SJSA1 (cell line): ENCODE measurements at places on chromosomes 12 and 14.
A peak's percentile ranks its signal among the peaks of the same experiment; 100 is the strongest.

- no peak for DNase-seq
Measured at GRCh38 chr14:28057359-28058296, 709.0 kb upstream of the FOXG1 start.

- no peak for DNase-seq
Measured at GRCh38 chr14:89617481-89618329, 200.7 kb upstream of the FOXN3 start.

DNA sequence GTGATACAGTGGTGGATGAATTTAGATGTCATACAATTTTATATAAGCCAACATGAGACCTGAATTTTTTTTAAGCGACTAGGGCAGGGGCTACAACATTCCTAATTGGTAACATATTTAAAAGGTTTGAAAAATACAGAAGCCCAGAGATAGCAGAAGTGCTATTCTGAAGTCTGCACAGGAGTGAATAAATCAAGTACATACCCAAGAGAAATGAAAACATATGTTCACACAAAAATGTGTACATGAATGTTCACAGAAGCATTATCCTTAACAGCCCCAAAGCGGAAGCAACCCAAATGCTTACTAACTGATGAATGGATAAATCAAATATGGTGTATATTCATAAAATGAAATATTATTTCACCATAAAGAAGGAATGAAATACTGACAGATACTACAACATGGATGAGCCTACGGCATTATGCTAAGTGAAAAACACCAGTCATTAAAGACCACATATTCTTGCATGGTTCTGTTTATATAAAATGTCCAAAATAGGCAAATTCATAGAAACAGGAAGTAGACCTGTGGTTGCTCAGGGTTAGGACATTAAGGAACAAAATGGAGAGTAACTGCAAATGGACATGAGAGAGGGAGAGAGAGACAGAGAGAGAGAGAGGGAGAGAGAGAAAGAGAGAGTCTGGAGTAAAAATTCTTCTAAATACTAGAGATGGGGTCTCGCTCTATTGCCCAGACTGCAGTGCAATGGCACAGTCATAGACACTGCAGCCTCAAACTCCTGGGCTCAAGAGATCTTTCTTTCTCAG is 28.0 kb upstream of the GXYLT1 start:
- DNase-seq = no peak

DNA sequence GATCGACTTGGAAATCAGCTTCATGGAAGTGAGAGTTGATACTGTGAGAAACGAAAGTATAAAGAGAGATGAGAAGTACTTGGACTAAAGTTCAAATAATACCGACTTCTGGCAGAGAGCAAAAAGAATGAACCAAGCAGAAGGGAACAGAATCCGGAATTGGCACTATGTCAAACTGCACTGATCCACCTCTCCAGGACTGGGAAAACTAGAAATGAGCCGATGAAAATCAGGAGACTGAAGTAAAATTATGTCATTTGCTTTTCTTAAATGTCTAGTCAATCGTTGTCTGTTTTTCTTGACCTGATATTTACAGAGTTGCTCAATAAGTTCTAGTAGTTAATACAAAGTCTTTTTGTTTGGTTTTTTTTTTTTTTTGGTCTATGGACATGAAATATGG is 163.0 kb upstream of the FOXG1 start:
- DNase-seq = no peak

DNA sequence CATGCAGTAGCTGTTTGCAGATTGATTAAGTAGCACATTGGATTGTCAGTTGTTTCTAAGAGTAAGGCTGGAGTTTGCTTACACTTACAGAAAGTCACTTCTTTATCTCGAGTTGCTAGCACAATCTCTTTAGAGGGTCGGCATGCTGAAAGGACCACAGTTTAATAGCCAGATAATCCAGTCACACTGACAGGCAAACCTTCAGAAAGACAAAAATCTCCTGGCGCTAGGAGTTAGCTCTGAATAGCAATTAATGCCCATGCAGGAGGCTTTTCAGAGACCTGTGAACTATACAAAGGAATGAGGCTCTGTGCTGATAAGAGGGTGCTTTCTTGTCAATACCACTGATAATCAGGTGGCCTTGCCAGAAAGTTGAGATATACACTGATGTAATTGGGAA is 1043.0 kb downstream of the AACS start:
- DNase-seq = no peak

- no peak for DNase-seq
Measured at GRCh38 chr12:121628037-121628436, 1.7 kb downstream of the ORAI1 start.

DNA sequence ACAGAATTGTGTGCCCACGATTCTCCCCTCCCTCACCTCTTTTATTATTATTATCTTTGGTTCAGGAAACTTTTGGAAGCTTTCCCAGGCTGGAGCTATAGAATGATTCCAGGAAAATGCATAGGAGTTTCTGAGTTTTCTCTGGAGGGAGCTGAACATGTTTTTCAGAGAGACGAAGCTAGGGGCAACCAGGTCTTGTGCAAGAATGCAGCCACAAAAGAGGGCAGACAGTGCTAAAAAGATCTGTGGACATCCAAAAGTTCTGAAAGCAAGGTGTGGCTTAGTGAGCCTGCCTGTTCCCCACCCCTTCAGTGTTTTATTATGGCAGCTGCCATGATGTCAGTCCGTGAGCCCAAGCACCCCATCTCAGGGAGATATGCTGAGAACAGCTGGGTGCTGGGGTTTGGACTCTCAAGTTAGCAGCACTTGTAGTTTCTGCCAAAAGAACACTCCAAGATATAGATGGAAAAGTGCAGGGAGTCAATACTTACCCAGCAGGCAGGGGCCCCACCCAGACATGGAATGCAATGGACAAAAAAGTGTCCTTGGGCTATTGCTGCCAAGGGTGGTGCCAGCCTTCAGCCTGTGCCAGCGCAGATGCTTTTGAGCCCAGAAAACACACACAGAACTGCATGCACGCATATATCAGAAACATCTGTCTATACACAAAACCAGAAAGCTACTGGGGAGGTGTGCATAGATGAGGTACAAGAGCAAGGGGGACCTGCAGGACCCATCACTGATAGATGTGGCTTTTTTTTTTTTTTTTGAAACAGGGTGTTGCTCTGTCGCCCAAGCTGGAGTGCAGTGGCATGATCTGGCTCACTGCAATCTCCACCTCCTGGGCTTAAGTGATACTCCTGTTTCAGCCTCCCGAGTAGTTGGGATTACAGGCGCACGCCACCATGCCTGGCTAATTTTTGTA is 17.0 kb upstream of the IRF2BPL start:
- no peak for DNase-seq

DNA sequence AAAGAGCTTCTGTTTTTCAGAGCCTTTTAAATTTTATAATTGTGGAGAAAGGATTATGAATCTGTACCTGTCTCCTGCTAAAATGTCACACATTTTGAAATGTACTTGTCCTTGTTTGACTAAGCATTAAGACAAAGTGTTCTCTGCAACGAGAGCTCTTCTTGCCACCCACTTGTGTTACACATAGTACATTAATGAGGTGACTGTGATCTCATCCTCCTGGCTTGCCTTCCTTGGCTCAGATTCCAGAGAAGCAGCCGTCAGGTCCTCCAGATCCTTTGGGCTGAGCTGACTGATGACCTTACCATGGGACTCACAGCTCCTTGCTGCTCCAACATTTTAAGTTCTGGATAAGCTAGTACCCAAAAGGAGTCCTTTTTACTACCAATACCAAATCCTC is 81.4 kb downstream of the BBS10 start:
- DNase-seq = peak; percentile 38

DNA sequence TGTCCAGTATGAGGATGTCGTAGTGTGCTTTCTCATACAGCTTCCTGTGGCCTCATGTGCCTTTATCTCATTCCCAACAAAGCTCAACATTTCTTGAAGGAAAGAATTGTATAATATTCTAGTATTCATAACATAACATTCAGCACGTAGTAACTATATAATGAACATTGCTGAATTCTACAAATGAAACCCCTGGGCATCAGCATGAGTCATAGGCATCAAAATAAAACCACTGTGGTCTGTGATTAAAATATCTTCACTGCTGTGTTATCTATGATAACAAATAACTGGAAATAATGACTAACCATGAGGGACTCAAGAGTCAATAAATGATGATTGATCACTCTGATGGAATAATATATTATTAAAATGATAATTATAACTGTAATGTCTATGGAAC is 255.2 kb downstream of the EMP1 start:
- DNase-seq = no peak

DNA sequence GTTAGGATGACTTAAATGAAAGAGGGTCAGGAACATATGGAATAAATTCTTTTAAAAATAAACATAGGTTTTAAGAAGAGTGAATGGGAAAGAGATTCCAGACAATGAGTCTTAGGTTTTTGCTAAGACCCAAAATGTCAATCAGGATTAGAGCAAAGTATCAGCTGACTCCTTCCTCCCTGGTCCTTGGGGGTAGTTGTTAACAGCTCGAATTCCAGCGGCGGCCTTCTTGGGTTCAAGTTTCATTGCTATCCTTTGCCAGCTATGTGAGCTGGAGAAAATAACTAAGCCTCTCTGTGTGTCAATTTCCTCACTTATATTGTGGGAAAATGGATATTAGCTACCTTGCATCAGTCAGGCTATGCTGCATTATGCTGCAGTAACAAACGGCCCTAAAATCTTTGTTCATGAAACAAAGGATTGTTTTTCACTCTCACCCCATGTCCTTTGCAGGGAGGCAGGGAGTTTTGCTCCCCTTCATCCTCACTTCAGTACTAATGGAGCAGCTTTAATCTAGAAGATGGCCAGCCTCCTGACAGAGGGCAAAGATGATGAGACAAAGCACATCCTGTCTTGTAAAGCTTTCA is 83.8 kb upstream of the RFLNA start:
- no peak for DNase-seq

DNA sequence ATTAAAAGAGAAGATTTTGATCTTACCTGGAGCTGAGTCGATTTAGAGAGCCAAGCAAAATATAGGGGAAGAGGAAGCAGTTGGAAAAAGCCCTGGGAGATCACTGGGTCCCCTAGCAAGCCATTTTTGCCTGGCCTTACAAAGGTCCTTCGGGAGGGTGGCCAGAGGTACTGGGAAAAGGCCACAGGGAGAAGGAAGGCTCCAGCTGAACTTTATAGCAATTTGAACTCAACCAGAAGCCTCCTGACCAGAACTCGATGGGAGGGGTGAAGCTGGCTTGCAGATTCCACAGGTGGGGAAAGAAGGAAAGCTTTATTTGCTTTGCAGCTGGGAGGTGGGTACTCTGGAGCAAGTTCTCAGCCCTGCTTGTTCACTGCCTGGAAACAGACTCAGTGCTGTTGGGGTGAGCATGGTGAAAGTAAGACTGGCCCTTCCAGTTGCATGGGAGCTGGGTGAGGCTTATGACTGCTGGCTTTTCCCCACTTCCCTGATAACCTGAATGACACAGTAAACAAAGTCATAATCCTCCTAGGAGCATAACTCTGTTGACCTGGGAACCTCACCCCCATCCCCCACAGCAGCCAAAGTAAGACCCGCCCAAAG is 855.8 kb downstream of the FSCB start:
- no peak for DNase-seq

- DNase-seq = peak; percentile 92
Measured at GRCh38 chr14:80215756-80216581, 4.7 kb upstream of the DIO2 start.

GRCh38 chr12:41924111-41924510 is 220.6 kb downstream of the GXYLT1 start:
- no peak for DNase-seq

DNA sequence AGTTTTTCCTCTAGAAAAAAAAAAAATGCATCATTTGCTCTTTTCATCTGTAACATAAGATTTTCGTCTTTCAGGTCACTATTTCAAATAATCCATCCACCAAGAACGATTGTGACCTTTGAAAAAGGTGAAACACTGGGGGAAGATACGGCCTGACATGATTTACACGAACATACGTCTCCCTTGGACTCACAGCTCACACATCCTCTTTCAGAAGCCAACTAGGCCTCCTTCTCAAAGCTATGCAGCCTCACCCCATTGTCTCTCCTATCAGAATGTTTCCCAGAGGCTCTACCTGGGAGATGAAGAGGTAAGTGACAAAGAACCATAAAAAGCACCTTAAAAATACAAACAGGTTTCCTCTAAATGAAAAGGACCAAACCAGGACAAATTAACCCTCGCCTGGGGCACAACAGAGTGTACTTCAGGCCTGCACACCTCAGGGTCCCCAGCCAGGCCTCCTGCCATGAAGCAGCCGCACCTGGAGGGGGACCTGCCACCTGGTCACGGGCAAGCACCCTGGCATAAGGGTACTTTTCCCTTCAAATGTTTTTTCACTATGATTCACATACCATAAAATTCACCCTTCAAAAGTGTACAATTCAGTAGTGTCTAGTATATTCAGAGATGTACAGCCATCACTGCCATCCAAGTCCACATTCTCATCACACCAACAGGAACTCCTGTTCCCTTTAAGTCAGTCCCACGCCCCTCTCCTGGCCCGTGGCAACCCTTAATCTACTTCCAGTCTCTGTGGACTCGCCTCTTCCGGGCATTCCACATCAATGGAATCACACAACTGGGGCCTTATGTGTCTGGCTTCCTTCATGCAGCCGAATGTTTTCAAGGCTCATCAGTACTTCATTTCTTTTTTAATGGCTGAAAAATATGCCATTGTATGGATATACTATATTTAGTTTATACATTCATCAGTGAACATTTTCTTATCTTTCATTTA is 5.4 kb downstream of the SLC15A4 start:
- no peak for DNase-seq

DNA sequence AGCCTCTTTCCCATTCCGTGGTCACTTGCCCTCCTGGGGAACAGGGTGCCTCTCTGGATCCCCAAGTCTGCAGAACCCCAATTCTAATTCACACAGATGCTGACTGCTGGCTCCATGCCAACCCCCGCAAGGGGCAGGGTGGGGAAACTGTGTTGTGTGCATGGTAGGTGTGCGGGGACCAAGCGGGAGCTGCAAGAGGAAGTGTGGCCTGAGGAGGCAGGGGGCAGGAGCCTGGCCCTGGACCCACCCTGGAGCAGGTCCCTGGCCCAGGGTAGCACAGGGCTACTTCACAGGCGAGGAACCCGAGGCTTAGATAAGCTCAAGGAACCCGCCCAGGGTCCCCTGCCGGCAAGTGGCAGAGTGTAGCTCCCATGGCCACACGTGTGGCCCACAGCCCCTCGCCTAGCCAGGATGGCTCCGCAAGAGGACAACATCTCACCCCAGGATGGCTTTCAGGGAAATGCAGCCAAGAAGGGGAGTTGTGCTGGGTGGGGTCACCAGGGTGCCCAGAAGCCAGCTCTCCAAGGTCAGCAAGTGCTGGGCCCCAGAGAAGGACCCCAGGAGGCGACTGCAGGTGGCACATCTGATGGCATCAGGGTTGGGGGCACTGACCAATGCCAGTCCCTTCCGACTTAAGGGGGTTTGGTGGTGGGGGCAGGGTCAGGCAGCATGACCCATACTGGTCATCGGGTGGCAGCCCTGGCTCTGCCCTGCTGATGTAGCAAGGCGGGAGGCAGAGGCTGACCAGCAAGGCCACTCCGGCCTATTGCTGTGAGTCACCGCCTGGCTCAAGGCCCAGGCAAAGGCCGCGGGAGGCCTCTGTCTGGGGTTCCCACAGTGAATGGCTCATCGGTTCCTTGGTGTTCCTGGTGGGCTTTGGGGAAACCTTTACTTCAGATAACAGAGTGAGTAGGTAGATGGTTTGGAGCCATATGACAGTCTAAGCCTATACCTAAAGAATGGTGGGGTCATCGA is 37.3 kb upstream of the EML1 start:
- peak; percentile 88 for DNase-seq

GRCh38 chr14:86798330-86798729 is 1194.7 kb downstream of the GALC start:
- DNase-seq = no peak
